Activated CD8-positive, alpha-beta memory T cell treated with anti-CD3 and anti-CD28 coated beads for 48 hours (primary cell): ENCODE measurements at places on chromosomes 3 and 15.

GRCh38 chr15:65401611-65402240, 21.0 kb downstream of the IGDCC4 start:
- DNase-seq: no peak

- DNase-seq: no peak
Measured at GRCh38 chr3:145286937-145287336, 874.0 kb downstream of the PLOD2 start.

DNA sequence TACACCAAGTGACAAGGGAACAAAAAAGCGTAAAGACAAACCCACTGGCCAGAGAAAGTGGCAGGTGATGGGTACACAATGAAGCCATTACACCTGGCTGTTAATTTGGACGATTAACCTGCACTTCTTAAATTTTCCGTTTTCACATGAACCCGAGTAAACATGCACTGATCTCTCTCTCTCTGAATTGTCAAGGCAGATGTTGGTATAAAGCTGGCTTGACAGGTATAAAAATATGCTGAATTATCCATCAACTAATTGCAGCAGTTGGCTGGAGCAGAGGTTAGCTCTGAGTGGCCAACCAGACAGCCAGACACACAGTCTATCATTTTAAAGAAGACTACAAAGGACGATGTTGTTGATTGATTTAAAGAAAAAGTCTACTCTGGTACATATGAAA, 561.7 kb upstream of the ALCAM start:
- no peak for DNase-seq

- DNase-seq: no peak
Measured at GRCh38 chr3:18965781-18966180, 182.5 kb upstream of the KCNH8 start.

GRCh38 chr15:40313531-40314398, 6.0 kb upstream of the PLCB2 start:
- DNase-seq: no peak

- DNase-seq: no peak
Measured at GRCh38 chr15:50055750-50056157, 63.3 kb downstream of the ATP8B4 start.

- DNase-seq: no peak
Measured at GRCh38 chr3:71581457-71582035, 2.0 kb downstream of the FOXP1 start.

DNA sequence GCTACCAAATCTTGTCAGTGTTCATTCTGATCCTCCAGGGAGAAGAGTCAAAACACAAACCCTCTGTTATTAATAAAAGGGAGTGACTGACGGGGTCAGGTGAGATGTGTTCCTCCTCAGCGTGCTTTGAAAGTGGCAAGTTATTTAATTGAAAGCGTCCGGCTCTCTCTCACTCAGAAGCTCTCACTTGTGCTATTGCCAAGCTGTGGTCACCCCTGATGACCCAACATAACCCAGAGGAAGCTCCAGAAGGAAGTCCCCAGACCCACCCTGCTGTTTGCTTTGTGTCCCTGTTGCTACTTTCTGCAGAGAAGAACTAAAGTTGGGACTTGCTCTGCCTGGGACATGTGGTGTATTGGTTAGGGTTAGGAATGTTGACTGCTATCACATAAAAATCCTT, 235.6 kb downstream of the EDEM1 start:
- DNase-seq: no peak

DNA sequence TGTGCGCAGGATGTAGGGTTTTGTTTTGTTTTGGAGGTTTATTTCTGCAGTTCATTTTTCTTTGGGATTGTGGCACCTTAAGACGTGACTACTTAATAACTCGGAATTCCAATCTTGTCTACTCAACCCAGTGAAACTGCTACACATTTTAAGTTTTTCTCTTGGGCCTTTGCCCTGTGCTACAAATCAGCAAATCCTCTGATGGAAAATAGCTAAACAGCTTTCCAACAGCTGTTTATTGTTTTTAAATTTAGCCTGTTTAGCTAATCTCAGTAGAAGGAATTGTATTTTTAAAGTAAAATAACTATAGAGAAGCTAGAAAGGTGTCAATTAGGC, 48.4 kb downstream of the OPA1 start:
- no peak for DNase-seq

DNA sequence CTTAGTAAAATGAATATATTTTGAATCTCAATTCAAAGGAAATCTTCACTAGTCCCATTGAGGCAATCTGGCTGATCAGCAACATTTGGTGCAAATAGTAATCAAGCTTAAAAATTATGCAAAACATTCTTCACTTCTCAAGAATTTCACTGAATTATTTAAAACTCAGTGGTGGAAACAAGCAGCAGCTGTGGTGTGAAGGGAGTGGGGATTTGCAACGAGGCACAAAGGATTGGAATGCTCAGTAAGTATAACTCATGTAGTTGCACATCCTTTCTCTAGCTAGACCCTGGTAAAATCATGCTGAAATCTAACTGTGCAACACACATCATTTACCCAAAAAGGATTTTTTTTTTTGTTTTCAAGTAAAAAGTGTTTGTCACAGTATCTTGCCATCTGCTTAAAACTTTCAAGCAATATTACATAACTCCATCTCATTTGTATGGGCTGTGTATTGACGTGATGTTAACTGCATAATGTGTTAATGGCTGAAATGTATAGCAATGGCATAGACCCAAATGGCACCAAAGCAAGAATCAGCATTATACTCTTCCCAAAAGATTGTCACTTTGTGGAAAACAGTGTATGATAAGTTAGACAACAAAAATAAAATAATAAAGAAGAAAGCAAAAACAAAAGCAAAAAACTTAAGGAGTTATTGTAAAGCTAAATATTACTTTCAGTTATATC, 816.6 kb downstream of the EPHA3 start:
- no peak for DNase-seq

DNA sequence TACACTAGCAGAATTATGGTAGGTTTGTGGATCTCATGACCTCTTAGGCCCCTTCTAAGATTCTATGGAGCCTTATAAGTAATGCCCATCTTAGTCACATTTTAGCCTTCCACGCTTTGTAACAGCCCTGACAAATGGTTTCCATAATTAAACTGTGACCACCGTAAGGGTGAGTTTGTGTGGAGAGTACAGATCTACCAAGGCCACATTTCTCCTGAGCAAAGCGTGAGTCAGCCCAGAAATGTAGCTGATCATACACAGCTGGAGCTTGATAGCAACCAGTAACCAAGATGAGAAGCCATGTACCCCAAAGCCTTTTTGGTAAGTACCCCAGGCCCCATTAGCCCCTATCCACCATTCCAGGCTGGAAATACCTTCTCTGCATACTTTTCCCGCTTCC, 31.7 kb downstream of the CHAC1 start:
- no peak for DNase-seq

DNA sequence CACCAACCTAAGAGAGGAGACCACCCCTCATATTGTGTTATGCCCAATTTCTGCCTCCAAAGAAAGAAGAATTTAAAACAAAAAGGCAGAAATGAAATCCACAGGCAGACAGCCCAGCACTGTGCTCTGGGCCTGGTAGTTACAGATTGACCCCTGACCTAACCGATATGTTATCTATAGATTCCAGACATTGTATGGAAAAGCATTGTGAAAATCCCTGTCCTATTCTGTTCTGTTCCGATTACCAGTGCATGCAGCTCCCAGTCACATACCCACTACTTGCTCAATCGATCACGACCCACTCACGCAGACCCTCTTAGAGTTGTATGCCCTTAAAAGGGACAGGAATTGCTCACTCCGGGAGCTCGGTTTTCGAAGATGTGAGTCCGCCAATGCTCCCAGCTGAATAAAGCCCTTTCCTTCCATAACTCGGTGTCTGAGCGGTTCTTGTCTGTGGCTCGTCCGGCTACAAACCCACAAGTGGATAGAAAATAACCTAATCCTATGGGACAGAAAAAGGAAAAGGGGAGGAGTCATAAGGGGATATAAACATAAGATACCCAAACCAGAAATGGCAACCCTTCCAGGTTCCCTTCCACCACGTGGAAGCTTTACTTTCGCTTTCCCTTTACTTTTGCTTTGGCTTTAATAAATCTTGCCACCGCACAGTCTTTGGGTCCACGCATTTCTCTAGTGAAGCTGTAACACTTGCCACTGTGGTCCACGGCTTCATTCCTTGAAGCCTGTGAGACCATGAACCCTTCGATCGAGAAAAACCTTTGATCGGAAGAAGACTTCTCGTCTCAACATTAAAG, 1.7 kb upstream of the CFAP91 start:
- no peak for DNase-seq

DNA sequence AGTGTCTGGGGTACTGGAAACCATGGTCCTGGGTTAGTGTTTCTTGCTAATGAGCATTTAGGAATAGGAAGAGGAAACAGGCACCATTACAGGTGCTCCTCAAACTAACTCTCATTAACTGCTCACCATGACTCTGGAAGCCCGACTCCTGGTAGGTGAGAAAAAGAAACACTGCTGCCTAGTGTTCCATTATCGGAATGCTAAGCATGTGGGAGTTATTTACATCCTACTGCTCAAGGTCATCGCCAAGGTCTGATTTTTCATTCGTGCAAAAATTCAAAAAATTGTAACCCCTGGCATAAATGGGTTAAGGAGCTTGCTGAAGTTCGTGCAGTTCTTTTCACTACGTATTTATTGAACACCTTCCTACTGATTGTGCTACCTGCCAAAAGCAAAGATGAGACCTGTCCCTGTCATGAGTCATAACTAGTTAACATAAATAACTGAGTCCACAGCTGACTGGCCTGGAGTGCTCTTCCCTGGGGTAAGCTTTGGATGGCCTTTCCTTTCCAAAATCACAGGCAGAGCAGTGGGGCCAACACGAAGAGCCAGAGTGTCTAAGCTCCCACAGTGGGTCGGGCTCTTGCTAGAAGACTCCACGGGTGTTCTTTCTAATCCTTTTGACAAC, 22.7 kb upstream of the PAQR5 start:
- DNase-seq: no peak

GRCh38 chr15:40594429-40594836, 384 bp downstream of the KNL1 start:
- no peak for DNase-seq

DNA sequence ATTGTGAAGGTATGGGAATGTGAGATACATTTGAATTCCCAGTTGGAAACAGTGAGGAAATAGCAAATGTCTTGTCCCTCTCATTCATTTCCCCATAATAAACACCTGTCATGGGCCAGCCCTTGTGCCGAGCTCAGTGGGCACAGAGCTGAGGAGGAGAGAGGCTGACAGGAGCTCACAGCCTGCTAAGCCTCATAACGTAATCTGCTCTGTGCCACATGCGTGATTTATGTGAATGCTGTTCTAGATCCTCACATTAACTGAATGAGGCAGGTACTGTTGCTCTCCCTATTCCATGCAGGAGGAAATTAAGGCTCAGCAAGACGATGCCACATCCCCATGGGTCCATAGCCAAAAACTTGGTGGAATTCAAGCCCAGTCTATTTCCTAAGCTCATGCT, 35.2 kb upstream of the RHO start:
- no peak for DNase-seq

- DNase-seq: no peak
Measured at GRCh38 chr3:98612996-98613517, 19.6 kb upstream of the CPOX start.

- DNase-seq: no peak
Measured at GRCh38 chr3:176919836-176920765, 277.2 kb downstream of the TBL1XR1 start.
